ENCODE measurements at places on chromosomes 6 and 20.

DNA sequence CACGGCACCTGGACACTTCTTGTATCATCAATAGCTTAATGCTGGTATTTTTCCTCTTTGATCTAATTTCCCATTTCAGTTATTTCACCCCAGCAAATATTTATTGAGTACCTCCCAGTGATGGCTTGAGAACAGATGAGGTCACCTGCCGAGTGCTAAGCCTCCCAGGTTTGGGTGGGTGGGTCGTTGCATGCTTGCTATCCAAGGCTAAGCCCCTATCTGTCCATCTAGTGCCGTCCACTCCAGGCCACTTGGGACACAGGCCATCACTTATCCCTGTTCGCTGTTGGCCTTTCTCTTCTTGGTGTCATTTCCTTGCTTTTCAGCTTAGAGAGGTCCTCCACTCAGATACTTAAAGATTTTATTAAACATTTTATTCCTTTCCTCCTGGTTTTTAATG lies 10.8 kb upstream of the NNAT start:
- no peak for DNase-seq

DNA sequence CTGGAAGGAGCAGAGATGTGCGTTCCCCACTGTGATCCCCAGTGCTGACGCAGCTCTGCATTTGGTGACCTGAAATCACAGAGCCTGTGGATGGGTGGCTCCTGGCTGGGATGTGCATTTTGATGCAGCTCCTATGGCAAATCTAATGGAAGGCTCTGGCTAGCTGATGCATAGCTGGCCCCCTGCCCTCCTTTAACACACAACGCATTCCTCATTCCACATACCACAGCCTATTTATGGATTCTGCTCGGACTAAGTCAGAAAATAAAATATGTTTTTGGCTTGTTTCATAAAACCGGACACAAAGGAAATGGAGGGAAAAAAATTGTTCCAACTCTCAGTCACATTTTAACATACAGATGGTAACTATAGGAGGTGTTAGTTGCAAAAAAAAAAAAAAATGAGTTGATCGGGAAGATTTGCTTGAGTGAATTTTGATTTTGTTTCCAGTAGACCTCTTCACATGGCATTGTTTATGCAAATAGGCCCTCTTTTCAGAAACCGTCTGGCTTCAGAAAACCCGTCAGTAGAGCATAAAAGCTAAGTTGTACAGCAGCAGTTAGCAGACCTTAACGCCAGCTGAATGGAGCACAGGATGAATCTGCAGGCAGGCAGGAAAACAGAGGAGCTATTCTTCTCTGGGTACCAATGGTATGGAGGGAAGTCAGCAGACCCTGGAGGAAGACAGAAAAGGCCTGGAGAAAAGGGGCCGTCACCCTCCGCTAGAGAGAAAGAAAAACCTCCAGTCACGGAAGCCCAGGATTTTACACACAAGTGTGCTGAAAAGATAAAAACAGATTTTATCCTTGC lies 215.4 kb downstream of the HDGFL1 start:
- no peak for DNase-seq

DNA sequence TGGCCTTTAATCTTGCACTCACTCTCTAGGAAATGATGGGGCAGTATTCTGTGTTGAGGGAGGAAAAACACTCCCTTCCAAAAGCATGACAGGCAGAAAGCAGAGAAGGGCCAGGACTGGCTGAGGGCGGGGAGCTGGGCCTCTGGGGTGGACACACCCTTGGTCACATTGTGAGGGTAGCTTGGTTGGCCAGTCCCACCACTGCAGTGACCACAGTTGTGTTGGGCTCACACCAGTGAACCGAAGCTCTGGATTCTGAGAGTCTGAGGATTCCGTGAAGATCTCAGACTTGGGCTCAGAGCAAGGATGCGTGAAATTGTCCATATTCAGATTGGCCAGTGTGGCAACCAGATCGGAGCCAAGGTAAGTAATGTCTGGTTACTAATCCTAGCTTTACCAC lies at the start of gene TUBB1:
Gene TUBB1, plus strand, starts transcription at position 213 of the 400 bp plus-strand sequence. Its CDS starts 94 bp downstream, at position 307.
- DNase-seq: no peak

DNA sequence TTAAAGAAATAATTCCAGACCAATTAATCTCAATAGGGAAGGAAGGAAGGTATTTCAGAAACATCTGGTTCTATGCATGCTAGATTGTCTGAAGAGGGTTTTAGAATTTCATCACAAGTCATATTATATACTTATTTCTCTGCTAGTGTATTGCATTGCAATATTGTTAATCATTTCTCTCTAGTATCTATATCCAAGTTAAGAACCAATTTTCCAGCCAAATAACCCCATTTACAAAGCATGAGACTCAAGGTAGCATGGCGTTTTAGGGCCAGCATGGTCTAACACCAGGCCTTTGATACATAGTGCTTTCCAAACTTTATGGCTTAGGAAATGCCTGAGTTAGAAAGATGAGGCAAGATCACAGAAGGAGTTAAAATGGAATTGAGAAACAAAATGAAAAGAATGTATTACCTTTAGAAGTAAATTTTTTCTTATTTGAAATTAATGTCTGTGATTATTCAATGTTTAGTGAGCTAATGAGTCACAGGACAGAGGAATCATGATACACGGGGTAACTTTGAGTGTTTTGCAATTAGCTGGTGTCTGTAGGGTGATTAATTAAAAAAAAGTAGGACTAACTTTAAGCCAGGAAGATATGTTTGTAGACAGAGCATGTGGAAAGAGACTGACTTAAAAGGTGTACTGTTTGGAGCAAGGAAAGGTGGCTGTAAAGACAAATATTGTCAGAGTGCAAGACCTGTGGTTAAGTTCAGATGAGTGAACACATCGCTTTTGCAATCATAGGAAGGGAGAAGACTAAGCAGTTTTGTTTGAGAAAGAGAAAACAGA lies 1006.2 kb upstream of the CITED2 start:
- no peak for DNase-seq

GRCh38 chr6:42762426-42762859 lies 16.5 kb upstream of the TBCC start:
- DNase-seq: no peak

- DNase-seq: no peak
These were observed 2.8 kb downstream of the EBF4 start for GRCh38 chr20:2695206-2695983.

GRCh38 chr6:97207383-97207782 lies 75.6 kb downstream of the MMS22L start:
- no peak for DNase-seq

GRCh38 chr6:96795481-96795880 lies 41.8 kb downstream of the GPR63 start:
- no peak for DNase-seq

DNA sequence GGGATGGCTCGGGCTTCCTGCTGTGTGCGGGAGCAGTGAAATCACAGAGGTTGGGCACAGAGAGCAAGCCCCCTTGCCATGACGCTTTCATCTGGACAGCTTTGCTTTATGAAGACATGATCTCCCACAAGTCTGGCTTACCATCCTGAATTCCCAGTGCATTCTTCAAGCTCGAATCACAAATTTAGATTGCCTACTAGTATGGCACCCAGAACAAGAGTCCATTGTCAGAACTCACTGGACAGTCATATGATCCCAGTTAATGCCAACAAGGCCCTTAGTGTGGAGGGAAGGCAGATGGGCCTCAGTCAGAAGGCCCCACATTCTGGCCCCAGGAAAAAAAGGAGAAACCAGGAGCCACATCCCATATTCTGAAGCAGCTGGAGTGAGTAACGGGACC lies 147.3 kb upstream of the FOXQ1 start:
- DNase-seq: no peak

GRCh38 chr6:156345700-156346099 lies 431.5 kb upstream of the ARID1B start:
- no peak for DNase-seq

- DNase-seq: peak; percentile 9
These were observed 167.4 kb upstream of the OLIG3 start for GRCh38 chr6:137661601-137662000.

DNA sequence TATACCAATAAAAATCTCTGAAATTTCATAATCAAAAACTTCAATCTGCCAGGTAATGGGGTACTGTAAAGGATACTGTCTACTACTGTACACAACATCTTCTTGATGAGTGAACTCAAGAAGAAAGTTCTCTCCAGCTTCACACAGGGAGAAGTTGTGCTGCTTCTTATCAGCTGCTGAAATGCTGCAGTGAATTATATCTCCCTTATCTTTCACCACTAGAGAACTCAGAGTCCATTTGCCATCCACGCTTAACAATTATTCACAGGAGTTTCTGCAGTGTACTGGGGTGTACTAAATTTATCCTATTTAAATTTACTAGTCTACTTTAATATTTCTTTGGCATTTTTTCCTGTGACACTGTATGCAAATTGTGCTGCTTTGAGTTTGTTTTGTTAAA lies 384.8 kb downstream of the TFAP2B start:
- DNase-seq: no peak

GRCh38 chr6:71420095-71420692 lies 131.6 kb downstream of the OGFRL1 start:
- no peak for DNase-seq

DNA sequence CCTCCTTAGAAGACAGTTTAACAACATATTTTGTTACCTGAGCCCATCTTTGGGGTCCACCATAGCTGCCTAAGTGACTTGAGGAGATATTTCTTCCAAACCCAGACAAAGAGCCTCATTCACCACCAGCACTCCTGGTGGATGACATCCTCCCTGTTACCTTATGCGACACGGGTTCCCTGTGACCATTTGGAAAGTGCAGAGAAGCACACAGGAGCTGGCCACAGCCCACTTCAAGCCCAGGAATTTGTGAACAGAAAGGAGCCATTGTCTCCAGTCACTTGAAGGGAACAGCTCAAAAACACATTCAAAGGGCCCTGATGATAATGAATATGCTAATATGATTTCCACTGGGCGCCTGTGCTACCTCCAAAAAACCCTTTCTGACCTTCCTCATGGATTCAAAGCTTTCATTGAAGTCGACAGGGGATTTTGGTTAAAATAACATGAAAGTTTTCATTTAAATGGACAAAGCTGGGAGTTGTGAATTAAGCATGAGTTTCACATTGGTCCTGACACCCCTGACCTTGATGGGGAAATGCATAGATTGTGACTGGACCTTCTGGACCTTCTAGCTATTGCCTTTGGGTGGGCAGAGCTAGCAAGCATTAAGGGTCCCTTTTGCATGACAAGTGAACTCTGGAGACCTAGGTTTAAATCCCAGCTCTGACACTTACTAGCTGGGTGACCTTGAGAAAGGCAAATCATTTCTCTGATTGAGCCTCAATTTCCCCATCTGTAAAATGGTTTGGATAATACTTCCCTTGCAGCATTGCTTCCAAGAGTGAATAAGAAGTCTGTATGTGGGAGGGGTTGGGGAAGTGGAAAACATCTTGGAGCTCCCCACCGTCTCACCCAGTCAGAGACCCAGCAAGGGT lies 83.3 kb upstream of the SIRPA start:
- no peak for DNase-seq

- no peak for DNase-seq
These were observed 198.2 kb upstream of the ID4 start for GRCh38 chr6:19638931-19639330.

DNA sequence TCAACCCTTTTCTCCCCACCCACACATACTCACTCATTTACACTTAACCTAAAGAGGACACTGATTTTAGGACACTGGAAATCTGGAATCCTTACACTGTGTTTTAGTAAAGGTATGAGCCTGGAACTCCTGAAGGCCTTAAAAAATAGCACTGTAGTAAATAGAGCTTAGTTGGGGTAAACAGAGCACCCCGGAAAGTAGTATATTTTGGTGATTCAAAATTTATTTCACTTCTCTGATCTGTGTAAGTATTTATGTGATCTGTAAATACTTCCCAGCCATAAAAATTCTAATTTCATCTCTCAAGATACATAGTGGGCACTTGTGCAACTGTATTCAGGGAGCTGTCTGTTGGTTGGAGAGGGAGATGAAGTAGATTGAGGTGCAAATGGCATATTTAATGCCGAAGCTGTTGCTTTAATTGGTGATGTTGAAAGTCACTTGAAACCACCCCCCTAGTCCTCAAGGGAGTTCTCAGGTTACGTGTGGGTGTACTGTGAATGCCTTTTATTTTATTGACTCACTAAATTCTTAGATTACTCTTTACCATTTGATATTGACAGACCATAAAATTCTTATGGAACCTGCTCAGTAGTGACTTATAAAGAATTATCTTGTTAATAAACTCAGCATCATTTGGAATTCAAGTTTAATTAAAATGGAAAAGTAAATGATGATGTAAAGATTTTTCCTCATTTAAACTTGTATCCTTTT lies 154.9 kb downstream of the SOX4 start:
- peak; percentile 49 for DNase-seq

GRCh38 chr20:1805161-1805581 lies 90.0 kb upstream of the SIRPA start:
- DNase-seq: peak; percentile 46
